AG04450 (cell line): ENCODE measurements at places on chromosomes 5 and 9.

- no peak for DNase-seq
Observed at GRCh38 chr5:620152-620551, 8.0 kb downstream of the CEP72 start.

DNA sequence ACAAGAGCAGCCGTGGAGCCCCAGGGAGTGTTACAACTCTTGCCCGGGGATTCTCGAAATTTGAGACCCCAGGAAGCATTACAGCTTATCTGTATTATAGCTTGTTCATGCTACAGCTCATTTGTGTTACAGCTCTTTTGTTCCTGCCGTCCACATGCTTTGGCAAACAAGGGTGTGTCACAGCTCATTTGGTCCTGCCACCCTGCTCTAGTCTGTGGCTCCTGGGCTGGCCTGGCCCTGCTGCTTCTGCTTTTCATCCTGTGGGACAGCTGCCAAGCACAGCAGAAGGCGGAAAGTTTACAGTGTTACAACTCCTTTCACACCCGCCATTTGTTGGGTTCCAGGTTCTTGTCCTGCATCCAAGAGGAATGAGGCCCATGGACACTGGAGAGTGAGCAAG, 685.0 kb downstream of the SLCO4C1 start:
- no peak for DNase-seq

DNA sequence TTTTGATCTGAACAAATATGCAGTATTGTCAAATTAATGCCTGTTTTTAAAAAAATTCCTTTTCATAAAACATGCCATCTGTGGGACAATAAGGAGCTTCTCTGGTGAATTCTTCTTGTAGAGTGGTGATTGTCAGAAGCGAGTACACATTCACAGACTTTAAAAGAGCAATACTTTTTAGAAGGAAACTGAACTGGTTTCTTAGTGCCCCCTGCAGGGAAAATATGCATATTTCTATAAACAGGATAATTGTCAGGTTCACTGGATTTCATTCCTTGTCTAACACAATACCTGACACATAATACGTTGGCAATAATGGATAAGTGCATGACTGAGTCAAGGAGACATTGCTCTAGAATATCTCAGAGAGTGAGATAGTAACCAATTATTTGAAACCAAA, 133.7 kb downstream of the KIF4B start:
- no peak for DNase-seq

DNA sequence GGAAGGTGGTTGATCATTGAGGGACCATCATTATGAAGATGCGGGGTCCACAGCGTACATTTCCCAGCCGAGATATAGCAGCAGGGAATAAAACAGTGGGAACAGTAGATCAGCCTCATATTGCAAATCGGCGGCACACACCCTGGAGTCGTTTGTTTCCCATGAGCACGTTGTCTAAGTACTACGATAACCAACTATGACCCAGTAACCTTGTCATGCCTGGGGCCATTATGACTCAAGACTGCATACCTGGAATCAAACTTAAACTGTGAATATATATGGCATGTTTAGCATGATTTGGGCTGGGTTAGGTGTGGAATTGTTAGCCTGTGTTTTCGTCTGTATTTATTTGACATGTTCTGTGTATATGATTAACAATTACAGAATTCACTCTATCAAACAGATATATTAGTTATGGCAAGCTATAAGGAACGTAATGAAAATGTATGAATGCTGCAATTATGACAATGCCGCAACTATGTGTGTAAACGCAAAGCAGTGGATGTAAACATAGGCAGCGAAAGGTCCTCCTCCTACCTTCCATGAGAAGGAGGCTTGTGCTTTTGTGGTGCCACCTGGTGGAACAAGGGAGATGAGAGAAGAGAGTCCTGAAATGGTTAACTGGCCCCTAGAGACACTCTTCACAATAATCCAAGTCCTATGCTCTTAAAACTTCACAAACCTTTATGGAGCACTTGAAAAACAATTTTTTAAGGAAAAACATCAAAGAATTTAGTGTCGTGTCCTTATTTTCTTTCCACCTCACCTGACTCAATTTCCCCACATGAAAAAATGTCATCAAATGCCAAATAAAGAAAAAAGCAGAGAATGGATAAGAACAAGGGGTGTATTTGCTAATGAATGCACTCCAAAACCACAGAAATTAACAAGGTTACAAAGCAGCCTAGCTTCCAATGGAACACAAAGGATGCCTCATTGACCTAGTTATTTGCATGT, 47.1 kb downstream of the SEMA5A start:
- no peak for DNase-seq

DNA sequence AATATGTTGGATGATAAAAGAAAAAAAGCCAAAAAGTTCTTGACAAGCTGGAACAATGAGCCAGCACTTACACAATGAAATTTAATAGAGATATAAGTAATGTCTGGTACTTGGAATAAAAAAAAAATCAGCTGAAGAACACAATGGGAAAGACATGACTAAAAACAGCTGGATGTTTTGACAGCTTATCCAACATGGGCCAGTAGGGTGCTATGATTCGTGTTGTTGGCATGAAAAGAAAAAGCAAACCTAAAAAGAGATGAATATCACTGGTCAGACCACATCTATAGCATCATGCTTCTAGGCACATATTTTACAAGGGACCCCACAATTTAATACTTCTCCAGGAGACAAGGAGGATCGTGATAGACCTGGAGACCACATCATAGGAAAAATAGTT, 175.3 kb downstream of the ARL15 start:
- DNase-seq, result no peak

- DNase-seq, result no peak
Observed at GRCh38 chr9:135046739-135047350, 40.6 kb upstream of the OLFM1 start.

DNA sequence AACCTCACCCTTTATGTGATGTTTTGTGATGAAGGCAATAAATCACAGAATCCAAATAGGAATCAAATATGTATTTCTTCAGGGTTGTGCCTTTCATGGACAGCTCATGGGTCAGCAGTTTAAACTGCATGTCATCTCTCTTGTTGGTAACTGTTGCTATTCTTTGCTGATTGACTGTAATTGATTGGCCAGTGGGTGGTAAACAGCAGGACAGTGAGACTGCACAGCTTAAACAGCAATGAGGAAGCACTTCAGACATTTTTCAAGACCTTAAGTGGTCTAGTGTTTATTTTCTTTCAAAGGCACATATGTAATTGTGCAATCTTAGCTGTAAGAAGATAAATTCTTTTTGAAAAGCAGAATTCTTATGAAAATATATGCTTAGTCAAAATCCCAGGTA, 260.5 kb downstream of the COX7C start:
- DNase-seq, result no peak

GRCh38 chr5:91016954-91017700, 366.0 kb downstream of the ARRDC3 start:
- peak; percentile 6 for DNase-seq

GRCh38 chr9:20618361-20618802, 3.9 kb downstream of the MLLT3 start:
- DNase-seq, result no peak

DNA sequence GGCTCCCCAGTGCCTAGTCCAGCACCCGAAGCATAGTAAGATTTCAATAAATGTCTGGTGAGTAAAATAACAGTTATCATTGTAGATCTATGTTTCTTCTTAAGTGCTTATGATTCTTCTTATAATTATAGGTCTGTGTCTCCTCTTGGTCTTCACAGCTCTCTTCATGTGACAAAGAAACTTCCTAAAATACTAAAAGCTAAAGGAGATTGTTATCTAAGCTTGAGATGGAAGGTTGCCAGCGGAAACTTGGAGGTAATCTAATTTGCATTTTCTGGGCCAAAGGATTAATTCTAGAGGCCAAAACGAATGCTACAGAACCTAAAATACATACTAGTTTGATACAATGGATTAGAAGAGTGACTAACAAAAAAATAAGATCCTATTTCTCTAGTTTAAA, 13.6 kb upstream of the ARHGAP26 start:
- DNase-seq, result no peak

DNA sequence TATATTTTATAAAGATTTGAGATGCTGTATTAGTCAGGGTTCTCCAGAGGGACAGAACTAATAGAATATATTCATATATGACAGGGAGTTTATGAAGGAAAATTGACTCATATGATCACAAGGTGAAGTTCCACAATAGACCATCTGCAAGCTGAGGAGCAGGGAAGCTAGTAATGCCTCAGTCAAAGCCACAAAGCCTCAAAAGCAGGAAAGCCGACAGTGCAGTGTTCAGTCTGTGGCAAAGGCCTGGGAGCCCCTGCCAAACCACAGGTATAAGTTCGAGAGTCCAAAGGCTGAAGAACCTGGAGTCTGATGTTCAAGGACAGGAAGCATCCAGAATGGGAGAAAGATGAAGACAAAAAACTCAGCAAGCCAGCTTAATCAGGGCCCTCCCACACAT, 382.2 kb downstream of the LRRC70 start:
- DNase-seq, result no peak

DNA sequence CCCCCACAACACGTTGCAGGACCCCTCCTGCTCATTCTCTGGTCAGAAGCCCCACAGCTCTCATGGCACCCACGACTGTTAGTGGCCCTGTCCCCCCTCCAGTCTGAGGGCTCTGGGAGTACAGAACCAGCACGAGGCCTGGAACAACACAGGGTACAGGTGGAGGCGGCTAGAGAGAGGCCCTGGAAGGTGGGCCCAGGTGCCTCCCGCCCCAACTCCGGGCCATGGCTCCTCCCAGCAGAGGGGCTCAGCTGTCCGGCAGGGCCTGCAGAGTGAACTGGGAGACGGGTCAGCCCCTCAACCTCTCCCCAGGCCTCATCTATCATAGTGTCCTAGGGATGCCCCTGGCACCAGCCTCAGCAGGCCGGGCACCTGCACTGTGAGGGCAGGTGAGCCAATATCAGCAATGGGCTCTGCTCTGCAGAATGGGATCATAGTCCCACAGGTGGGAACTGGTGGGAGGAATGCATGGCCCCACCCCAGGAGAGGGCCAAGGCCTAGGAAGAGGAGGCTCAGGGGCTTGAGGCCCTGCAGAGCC, 58.6 kb downstream of the BARX1 start:
- DNase-seq, result no peak

DNA sequence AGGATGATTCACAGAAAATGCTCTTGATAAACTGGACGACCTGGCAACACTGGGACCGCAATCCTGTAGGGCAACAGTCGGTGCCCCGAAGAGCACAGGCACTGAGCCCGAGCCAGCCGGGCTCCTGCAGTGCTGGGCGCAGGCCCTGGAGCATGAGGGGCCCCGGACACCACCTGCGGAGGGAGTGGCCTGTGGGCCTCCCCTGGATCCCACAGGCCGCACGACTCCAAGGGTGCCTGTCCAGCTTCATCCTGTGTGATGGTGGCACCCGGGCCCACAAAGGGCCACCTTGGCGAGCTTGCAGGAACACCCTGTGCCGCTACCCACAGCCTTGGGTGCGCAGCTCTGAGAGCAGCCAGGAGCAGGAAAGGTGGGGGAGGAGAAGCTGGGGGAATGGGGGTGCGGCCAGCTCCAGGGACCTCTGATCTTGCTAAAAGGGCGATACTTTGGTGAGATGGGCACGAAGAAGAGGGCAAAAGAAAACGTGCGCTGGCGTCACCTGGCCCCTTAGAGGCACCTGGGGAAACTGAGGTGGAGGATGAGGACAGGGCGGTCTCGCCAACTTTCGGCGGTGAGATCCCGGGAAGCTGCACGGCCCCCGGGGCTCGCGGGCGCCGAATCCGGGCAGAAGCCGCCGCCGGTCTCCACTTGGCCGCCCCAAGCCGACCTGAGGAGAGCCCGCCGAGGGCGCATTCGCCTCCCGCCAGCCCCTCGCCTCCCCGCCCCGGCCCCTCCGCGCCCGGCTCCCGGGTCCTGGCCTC, 722 bp downstream of the TBC1D9B start:
- DNase-seq, result no peak

- no peak for DNase-seq
Observed at GRCh38 chr9:77616191-77616590, 31.9 kb downstream of the GNA14 start.

DNA sequence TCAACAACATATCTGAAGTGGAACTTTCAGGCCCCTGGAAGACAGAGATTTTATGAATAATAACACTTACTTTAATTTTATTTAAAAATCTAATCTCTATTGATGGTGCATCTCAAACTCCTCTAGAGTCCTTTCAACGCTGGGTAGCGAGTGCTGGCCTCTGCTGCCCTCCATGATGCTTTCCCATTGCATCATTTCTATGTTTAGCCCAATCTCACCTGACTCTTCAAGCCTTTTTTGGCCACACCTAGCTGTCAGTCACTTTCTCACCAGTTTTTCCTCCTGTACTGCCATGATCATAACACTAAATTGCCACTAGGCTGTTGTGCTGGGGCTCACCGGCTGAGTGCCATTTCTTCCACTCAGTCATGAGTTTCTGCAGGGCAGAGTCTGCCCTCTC, 396.1 kb upstream of the DAP start:
- no peak for DNase-seq

DNA sequence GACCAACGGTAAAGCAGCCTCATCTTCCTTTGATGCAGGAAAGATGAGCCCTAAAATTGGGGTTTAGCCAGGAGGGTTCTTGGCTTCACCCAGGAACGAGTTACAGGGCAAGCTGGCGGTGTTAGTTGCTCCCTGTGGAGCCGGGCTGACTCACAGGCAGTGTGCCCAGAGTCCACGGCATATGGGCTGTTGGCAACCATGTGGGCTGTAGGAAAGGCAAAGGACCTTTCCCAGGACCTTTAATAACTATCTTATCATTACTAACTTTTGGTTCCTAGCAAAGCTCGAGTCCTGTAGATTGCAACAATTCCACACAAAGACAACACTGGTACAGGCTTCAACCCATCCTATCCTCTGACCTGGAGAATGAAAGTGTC, 29.8 kb upstream of the CLPTM1L start:
- no peak for DNase-seq

- no peak for DNase-seq
Observed at GRCh38 chr9:75812141-75812540, 78.3 kb upstream of the PCSK5 start.

GRCh38 chr5:5145651-5146529, 5.8 kb downstream of the ADAMTS16 start:
- DNase-seq, result no peak

- no peak for DNase-seq
Observed at GRCh38 chr5:167280111-167280510, 1011.3 kb upstream of the WWC1 start.

DNA sequence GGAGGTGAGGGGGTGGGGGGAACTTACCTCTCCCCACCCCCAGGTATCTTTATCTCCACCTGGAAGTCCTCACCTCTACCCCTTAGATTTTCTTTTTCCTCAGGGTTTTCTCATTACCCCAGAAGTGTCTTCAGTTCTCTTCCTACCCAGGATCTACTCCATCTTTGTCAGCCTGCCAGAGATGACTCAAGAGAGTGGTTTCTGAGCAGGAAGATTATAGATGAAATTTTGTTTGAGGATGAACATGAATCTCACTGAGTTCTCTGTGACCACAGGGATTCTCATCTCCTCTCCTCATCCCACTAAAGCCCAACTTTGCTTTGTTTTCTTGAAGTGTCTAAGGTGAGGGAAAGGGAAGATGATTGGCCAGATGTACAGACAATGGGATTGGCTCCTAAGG, 5.2 kb upstream of the HINT2 start:
- no peak for DNase-seq

- DNase-seq, result no peak
Observed at GRCh38 chr5:121152411-121152810, 688.3 kb downstream of the PRR16 start.

GRCh38 chr9:132802121-132802795, 75.8 kb downstream of the AK8 start:
- DNase-seq, result no peak
